PC-3 (cell line): ENCODE measurements at places on chromosomes 1 and 21. TPM values are rescaled to one million over a fixed set of nuclear protein-coding genes. Genes with fewer than 3 reads are reported as not detected.

Gene FAAP20
- total RNA-seq, result 114 and 148 TPM in 2 replicates

Gene DCST1
- total RNA-seq, result not detected in 2 replicates

Gene C1orf116
- total RNA-seq, result 34.9 and 36.2 TPM in 2 replicates

Gene TBCE
- 31.8 and 41.0 TPM in 2 replicates for total RNA-seq

Gene CELA2A
- not detected in 2 replicates for total RNA-seq

Gene NTNG1
- total RNA-seq, result 6.7 and 6.8 TPM in 2 replicates

Gene WASF2
- total RNA-seq, result 20.7 and 32.4 TPM in 2 replicates

Gene RXRG
- not detected in 2 replicates for total RNA-seq

Gene TGFB2
- 38.7 and 50.3 TPM in 2 replicates for total RNA-seq

Gene ST6GALNAC5
- 0.36 and 1.2 TPM in 2 replicates for total RNA-seq

Gene RGS13
- total RNA-seq, result 0.22 TPM in 1 of 2 replicates, not detected in the other

Gene PGLYRP4
- not detected in 2 replicates for total RNA-seq

Gene OR2T35
- not detected in 2 replicates for total RNA-seq

Gene OR2L5
- 0.07 and 0.35 TPM in 2 replicates for total RNA-seq

Gene LIN28A
- not detected in 2 replicates for total RNA-seq

Gene GSTM1
- not detected in 2 replicates for total RNA-seq

Gene DCDC2B
- not detected in 2 replicates for total RNA-seq

Gene TMEM9
- total RNA-seq, result 428 and 435 TPM in 2 replicates

Gene CCDC27
- not detected in 2 replicates for total RNA-seq

Gene FNDC10
- total RNA-seq, result 7.9 and 8.8 TPM in 2 replicates

Gene AMY2A
- not detected in 2 replicates for total RNA-seq

Gene BARHL2
- not detected in 2 replicates for total RNA-seq

Gene GBP5
- total RNA-seq, result not detected in 2 replicates

Gene EPHA2
- total RNA-seq, result 459 and 567 TPM in 2 replicates

Gene CXADR
- total RNA-seq, result 11.2 and 11.5 TPM in 2 replicates

Gene CD84
- not detected in 2 replicates for total RNA-seq

Gene RBM11
- total RNA-seq, result 1.9 and 2.1 TPM in 2 replicates

Gene SLC1A7
- 0.23 and 0.26 TPM in 2 replicates for total RNA-seq

Gene NEK2
- 42.7 and 47.5 TPM in 2 replicates for total RNA-seq

Gene PPM1J
- 0.80 and 1.4 TPM in 2 replicates for total RNA-seq

Gene CR1L
- not detected in 2 replicates for total RNA-seq

Gene NES
- total RNA-seq, result 58.2 and 70.0 TPM in 2 replicates

Gene TCP10L
- total RNA-seq, result 0.23 and 2.1 TPM in 2 replicates

Gene CRP
- not detected in 2 replicates for total RNA-seq

Gene TXNIP
- total RNA-seq, result 45.3 and 66.6 TPM in 2 replicates

Gene KCNE1
- 0.58 and 0.69 TPM in 2 replicates for total RNA-seq

Gene HENMT1
- 1.1 and 1.3 TPM in 2 replicates for total RNA-seq

Gene S100A8
- total RNA-seq, result 0.29 TPM in 1 of 2 replicates, not detected in the other

Gene UBL4B
- total RNA-seq, result 0.07 TPM in 1 of 2 replicates, not detected in the other

Gene LMX1A
- total RNA-seq, result not detected in 2 replicates

Gene KRTAP13-3
- total RNA-seq, result not detected in 2 replicates

Gene KRTAP10-3
- total RNA-seq, result not detected in 2 replicates

Gene FABP3
- 0.40 TPM in 1 of 2 replicates, not detected in the other for total RNA-seq

Gene PRMT2
- total RNA-seq, result 101 and 128 TPM in 2 replicates

Gene OR2G6
- total RNA-seq, result not detected in 2 replicates

Gene CD5L
- total RNA-seq, result not detected in 2 replicates

Gene TEX38
- total RNA-seq, result not detected in 2 replicates

Gene CLCA4
- not detected in 2 replicates for total RNA-seq

Gene KRTAP11-1
- total RNA-seq, result not detected in 2 replicates

Gene GRIK3
- total RNA-seq, result not detected in 2 replicates
